ENCODE measurements at places on chromosomes 5 and 9.

DNA sequence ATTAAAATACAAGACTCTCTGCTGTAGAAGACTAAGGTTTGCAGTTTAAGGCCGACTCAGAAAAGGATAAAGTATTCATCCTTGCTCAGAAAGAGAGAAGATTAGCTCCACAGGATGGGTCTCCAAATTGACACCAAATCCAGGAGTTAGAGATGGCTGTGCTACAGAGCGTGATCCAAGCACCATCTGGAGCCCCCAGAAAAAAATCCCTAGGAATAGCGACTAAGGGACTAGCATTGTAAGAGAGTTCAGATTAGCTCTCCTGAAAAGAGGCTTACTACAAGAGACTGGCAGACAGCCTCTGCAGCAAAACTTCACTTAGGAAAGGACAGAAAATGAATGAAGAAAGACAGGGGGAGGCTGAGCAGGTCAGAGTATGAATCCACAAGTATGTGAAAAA is 3.7 kb downstream of the SIL1 start:
- DNase-seq: no peak

- DNase-seq: peak; percentile 85
Measured at GRCh38 chr9:91036826-91037510, 235.3 kb downstream of the SYK start.

- DNase-seq: no peak
Measured at GRCh38 chr5:126674145-126674544, 73.4 kb downstream of the PHAX start.

DNA sequence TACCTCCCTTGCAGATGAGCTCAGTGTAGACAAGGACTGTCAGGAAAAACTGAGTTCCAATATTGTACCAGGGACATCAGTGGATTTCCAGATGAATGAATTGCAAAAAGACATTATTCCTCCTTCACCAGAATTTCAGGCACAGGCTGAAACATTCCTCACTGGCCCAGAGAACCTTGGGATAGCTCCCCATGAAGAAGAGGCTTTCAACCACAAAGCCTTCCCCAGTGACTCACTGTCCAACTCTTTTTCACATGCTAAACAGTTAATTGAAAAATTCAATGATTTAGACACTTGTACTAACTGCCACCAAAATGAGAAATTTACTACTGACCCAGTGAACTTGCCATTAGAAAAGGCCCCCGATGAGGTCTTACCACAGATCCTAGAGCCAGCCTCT is 144.5 kb downstream of the UNC13B start:
- no peak for DNase-seq

DNA sequence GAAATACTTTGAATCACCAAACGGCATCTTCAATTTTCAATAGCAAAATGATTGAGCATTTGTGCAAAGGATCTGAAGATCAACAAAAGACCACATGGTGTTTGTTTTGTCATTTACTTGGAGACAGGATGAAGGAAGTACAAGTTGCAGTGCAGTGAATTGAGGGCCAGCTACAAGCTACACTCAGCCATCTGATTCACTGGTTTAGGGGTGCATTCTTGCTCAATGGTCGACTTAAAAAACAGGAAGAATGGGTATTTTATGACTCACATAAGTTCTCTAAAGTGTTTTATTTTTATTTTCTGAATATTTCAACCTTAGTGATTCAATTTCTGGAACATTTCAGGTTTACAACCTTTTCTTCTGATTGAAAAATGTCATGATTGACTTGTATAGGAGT is 412.1 kb upstream of the ADAMTSL1 start:
- no peak for DNase-seq

DNA sequence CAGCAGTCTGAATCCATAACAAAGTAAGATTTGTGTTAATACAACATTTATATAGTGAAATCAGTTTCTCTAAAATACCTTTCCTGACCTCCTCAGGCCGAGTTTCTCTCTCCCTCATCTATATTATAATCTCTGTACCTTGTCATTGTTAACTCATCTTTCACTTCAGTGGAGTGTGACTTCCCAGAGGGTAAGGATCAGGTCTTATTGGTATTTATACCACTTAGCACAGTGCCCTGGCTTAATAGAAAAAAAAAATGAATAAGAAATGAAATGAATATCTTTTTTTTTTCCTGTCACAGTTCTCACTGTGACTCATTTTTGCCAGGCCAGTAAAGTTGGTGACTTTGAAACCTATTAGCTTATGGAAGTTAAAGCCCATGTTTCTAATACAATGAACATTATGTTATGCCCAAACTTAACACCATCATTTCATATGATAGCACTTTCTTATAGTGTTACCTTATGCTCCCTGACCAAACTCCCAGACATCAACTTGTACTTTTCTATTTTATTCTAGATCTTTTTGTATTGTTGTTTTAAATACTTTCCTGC is 90.1 kb downstream of the NR3C1 start:
- DNase-seq: no peak

DNA sequence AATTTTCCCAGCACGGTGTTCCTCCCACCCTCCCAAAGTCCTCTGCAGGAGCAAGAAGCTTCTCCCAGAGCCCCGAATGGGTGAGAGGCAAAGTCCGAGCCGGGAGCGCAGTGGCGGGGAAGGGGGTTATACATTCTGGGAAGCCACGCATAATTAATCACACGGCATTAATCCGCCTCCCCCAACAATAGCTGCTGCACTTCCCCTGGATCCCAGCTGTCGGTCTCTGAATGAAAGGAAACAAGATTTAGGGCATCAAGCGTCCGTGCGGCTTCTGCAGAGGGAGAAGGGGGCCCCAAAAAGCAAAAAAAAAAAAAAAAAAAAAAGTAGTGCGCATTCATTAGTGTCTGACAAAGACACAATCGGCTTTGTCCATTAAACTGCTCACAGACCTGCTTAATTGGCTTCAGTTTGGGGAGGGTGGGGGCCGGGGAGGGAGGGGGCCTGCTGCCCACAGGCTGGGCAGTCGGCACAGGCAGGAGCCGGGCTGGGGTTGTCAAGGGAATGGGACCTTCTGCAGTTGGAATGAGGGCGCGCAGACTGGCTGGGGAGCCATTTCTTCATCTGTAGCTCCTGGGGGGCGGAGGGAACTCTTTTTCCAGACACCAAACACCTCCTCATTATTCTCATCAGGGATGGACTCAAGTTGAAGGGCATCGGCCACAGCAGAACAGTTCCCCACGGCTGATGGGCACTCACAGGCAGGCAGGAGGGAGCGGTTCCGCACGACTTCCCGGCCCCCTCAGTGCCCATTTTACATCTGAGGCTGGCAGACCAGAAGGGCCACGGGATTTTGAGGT is 3.4 kb downstream of the NOTCH1 start:
- no peak for DNase-seq

DNA sequence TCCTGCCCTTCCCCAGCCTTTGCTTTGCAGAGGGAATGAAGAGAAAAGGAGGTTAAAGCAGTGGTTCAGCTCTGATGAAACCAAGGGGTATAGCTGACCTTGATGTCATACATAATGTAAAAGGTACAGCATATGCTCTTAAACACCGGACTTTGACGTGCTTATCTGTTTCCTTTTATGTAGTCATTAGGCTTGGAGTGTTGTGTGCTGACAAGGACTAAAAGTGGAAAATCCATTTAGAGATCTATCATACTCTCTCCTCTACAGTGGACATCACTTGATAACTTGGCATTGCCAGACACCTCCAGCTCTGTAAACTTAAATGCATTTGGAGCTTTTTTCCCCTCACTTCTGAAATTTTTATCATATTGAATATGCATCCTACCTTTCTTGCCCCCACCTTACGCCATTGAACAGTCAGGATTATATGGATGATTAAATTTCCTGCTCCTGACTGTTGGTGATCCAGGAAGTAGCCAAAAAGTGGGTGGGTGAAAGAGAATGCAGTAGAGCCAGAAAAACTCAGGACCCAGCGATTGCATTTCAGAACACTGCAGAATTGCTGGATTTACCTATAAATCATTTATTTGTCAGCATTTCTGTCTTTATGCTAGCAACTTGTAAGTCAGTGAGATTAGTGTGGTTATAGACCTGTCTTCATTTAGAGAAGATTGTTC is 4.1 kb downstream of the TNFAIP8 start:
- peak; percentile 33 for DNase-seq

All from hematopoietic multipotent progenitor cell treated with erythropoietin and hydrocortisone succinate and interleukin-3 and kit ligand, for 8 days (in vitro differentiated cells).